ENCODE measurements at places on chromosomes 4 and X. TPM values are rescaled to one million over a fixed set of nuclear protein-coding genes. Genes with fewer than 3 reads are reported as not detected.

SMIM31 gene
- total RNA-seq, result not detected

CFAP99 gene
- not detected for total RNA-seq

DNA sequence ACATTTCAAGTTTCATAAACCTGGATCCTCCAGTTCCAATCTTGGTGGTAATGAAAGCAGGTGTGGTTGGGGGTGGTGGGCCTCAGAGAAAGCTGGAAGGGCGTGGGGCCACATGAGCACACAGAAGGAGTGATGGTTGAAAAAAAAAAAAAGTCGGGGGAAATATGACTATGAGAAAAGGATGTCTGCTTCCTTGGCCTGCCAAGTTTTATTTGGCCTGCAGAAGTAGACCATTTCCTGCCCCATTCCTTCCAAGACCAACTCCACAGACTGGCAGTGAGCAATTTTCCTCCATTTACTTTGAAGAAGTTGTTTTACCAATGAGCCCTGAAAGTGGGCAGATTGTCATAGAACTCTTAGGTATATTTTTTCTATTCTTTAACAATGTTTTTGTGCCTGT lies 43.3 kb downstream of the LNX1 start:
- no peak for DNase-seq
- no peak overlapping the region for H3K27ac ChIP-seq
- H3K36me3 ChIP-seq, result no peaks in the 10 kb centered on the region
- H3K4me3 ChIP-seq, result no peak overlapping the region
- no peaks in the 10 kb centered on the region for H3K27me3 ChIP-seq

DNA sequence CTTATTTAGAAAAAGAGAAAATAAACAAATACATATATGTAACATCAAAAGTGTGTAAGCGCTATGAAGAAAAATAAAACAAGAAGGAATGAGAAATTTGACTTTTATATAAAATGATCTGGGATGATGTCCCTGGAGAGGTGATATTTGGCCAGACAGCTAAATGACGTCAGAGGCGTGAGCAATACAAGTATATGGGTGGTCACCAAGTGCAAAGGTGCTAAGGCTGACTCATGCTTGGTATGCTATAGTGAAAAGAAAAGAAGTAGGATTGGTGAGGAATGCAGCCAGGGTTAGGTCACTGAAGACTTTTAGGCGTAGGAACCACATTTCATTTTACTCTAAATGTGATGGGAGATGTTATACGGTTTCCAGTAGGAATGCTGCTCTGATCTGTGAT lies 1049.1 kb upstream of the TENM3 start:
- H3K4me3 ChIP-seq, result no peak overlapping the region
- DNase-seq, result peak; percentile 1
- H3K27me3 ChIP-seq, result no peaks in the 10 kb centered on the region
- no peak overlapping the region for H3K27ac ChIP-seq
- H3K4me1 ChIP-seq, result no peaks in the 10 kb centered on the region
- H3K36me3 ChIP-seq, result no peaks in the 10 kb centered on the region

DNA sequence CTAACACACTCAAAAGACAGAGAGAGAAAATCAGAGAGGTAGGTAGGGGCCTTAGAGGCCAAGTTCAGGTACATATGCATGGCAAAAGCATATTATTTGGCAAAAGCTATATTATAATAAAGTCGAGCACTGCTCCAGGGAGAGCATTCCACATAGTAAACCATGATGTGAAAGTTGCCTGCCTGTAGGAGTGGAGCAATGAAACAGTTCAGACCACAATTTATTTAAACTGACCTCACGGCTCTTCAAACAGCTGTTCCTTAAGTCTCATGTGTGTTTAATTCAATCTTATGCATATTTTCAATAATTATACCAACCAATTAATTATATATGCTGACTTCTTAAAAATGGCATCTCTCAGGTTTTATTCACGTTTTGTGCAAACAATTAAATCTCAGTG lies 3.3 kb downstream of the RFC1 start:
- H3K4me3 ChIP-seq, result no peak overlapping the region
- H3K4me1 ChIP-seq, result peaks cover 3% of the 10 kb centered on the region
- no peaks in the 10 kb centered on the region for H3K36me3 ChIP-seq

DNA sequence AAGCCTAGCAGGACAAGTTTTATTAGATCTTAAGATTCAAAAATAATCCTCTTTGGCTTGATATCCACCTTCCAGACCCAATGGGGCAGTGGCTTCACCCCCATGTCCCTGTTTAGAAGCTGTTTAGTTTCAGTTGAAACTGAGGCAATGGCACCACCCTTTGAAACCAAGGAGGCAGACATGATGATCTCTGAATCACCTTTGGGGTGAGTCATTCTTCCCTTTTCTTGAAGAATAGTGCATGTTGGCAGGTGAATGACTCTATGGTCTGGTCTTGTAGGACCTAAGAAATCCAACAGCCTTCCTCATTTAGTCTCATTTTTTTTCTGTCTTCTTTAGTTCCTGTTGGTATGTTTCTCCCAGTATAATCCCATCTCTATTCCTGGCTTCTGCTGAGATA lies 29.5 kb upstream of the BMP15 start:
- H3K36me3 ChIP-seq, result no peaks in the 10 kb centered on the region
- no peaks in the 10 kb centered on the region for H3K4me1 ChIP-seq
- DNase-seq, result no peak
- no peak overlapping the region for H3K27ac ChIP-seq

- H3K4me3 ChIP-seq, result no peak overlapping the region
- no peak overlapping the region for H3K27ac ChIP-seq
- DNase-seq, result no peak
- no peaks in the 10 kb centered on the region for H3K27me3 ChIP-seq
- no peaks in the 10 kb centered on the region for H3K4me1 ChIP-seq
- no peaks in the 10 kb centered on the region for H3K36me3 ChIP-seq
These were observed 274.3 kb upstream of the TACR3 start for GRCh38 chr4:103994059-103994458.

DNA sequence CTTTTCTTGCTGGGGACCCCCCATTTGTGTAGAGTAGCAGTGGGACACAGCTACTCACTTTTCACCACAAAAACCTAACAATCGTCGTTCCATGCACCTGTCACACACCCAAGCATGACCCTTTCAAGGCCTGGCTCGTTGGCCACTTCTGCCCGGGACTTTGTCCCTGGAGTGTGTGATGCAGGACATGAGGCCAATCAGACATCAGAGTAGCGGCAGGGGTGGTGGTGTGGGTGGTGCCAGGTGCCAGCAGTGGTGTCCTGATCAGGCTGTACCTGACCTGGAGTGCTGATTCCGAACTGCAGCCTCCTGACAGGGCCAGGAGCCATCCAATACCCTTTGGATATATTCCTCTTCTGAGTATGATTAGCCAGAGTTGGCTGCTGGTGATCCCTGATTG lies 23.1 kb upstream of the PROM1 start:
- H3K4me1 ChIP-seq, result no peaks in the 10 kb centered on the region
- H3K36me3 ChIP-seq, result no peaks in the 10 kb centered on the region
- peaks cover 13% of the 10 kb centered on the region for H3K27me3 ChIP-seq
- H3K4me3 ChIP-seq, result no peak overlapping the region
- no peak overlapping the region for H3K27ac ChIP-seq

DNA sequence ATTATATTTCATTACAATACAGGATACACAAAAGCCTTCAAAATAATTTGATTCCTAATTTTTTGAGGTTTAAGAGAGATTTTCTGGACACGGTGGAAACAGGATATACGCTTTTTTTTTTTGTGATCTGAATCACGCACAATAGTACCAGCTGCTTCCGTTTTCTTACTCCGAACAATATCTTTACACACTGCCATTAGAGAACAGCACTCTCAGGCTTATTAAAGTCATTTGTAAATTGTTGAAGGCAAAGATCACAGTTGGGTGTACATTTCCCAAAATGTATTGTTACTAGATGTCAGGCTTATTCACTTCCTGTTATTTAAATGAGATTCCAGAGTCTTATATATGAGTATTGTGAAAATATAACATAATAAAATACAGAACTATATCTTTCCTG lies 71.5 kb downstream of the TMEM47 start:
- no peaks in the 10 kb centered on the region for H3K36me3 ChIP-seq
- no peaks in the 10 kb centered on the region for H3K27me3 ChIP-seq
- no peak overlapping the region for H3K27ac ChIP-seq
- no peaks in the 10 kb centered on the region for H3K4me1 ChIP-seq
- DNase-seq, result no peak

GRCh38 chr4:154014407-154015321 lies 225.8 kb upstream of the SFRP2 start:
- no peak overlapping the region for H3K27ac ChIP-seq
- no peaks in the 10 kb centered on the region for H3K27me3 ChIP-seq
- H3K4me1 ChIP-seq, result no peaks in the 10 kb centered on the region
- no peak for DNase-seq

DNA sequence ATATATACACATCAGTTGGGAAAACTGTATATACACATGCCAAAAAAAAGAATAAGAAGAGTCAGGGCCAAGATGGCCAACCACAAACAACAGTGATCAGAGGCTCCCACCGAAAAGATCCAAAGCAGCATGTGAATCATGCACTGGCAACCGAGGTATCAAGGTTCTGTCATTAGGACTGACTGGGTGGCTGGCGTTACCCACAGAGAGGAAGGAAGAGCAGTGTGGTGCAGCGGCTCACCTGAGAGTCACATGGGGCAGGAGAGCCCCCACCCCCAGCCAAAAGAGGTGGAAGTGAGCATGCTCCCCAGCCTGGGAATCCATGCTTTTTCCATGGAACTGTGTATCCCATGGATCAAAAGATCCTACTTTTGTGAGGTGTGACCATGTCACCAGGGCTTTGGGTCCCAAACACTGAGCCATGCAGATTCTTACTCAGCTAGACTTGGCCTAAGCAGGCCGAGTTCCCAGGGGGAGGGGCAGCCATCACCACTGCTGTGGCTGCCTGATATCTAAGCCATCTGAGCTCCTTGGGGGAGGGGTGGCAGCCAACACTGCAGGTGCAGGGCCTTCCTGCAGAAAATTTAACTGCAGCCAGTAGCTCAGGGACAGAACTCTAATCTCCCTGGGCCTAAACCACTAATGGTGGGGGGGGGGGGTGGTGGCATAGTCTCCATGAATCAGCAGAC lies 52.8 kb downstream of the P2RY10 start:
- no peak overlapping the region for H3K27ac ChIP-seq
- no peaks in the 10 kb centered on the region for H3K36me3 ChIP-seq
- H3K27me3 ChIP-seq, result no peaks in the 10 kb centered on the region
- no peak overlapping the region for H3K4me3 ChIP-seq

DNA sequence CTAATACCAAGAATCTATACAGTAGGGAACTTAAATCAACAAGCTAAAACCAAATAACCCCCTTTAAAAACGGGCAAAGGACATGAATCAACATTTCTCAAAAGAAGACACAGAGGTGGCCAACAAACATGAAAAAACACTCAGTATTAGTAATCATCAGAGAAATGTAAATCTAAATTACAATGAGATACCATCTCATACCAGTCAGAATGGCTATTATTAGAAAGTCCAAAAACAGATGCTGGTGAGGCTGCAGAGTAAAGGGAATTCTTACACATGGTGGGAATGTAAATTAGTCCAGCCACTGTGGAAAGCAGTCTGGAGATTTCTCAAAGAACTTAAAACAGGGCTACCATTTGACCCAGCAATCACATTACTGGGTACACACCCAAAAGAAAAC lies 167.8 kb downstream of the PACRGL start:
- H3K36me3 ChIP-seq, result no peaks in the 10 kb centered on the region
- no peak overlapping the region for H3K27ac ChIP-seq
- H3K4me1 ChIP-seq, result no peaks in the 10 kb centered on the region
- no peak for DNase-seq
- no peak overlapping the region for H3K4me3 ChIP-seq

DNA sequence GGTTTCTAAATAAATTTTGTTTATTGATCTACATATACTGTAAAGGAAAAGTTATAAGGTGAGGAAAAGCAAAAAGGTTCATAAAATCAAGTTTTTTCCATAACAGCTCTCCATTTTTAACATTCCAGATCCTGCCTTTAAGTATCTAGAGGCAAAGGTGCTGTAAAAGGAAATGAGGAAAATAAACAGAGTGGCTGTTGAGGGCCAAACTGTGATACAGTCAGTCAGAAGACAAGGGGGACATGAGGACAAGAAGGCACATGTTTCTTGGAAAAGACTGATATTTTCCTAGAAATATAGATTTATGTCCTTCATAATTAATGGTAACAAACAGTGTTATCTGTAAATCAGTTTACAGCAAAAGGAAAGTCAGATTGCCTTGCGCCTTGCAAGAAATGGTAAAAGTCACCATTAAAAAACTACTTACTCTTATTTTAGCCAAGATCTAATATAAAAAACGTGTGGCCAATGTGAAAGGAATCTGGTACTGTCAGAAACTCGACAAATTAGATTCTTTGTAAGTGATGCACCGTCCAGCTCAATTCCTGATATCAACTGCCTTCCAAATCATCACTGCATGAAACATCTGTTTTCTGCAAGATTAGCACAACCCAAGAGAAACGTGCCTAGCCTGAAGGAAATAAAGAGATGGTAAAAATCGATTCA lies 34.0 kb upstream of the VEGFD start:
- no peaks in the 10 kb centered on the region for H3K36me3 ChIP-seq
- H3K4me3 ChIP-seq, result no peak overlapping the region

DNA sequence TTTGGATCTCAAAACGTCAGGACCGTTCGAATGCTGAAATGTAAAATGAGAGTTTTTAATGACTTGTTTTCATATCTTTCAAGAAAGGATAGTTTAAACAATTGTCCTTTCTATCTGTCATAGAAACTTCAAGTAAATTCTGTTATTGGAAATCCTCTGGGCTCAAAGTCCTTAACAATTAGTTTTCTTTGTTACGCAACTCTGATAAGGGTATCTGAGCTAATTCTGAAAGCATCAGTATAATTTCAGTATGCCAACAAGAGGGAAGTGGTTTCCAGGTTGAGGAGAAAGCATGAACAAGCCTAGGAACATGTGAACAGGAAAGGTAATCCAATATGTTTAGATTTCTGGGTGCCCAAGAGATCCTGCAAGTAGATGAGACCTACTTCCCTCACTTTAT lies 22.0 kb downstream of the ADH7 start:
- H3K4me3 ChIP-seq, result no peak overlapping the region
- no peaks in the 10 kb centered on the region for H3K27me3 ChIP-seq
- no peak overlapping the region for H3K27ac ChIP-seq
- no peak for DNase-seq

- DNase-seq, result peak; percentile 18
- peak overlapping the region; percentile 76 for H3K4me3 ChIP-seq
- H3K27me3 ChIP-seq, result no peaks in the 10 kb centered on the region
- peak overlapping the region; percentile 24 for H3K27ac ChIP-seq
These were observed 960 bp downstream of the TRPC3 start for GRCh38 chr4:121950680-121951520.

DNA sequence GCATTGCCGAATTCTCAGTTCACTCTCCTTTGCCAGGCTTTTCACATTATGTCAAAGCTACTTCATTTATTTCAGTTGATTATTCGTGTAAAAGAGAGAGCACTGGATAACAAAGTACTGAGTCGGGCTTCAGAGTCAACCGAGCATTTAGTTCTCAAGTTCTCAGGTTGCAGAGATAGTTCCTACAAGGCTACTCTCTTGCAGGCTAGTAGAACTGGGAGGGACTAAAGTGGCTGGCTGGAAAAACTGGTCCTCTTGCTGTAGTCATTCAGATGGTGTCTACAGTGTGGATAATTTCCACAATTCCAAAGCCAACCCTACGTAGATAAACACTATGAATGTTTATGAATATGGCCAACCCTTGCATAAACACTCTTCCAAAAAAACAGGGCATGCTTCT lies 4.6 kb upstream of the CCNG2 start:
- H3K27me3 ChIP-seq, result peaks cover 8% of the 10 kb centered on the region
- DNase-seq, result peak; percentile 69
- H3K36me3 ChIP-seq, result no peaks in the 10 kb centered on the region

- DNase-seq, result peak; percentile 74
- H3K27me3 ChIP-seq, result no peaks in the 10 kb centered on the region
- H3K36me3 ChIP-seq, result no peaks in the 10 kb centered on the region
- peaks cover 4% of the 10 kb centered on the region for H3K4me1 ChIP-seq
- H3K4me3 ChIP-seq, result no peak overlapping the region
These were observed 364.8 kb downstream of the PDGFC start for GRCh38 chr4:156606554-156607477.

GRCh38 chrX:22365460-22365859 lies 92.7 kb downstream of the CBLL2 start:
- H3K4me1 ChIP-seq, result peaks cover 2% of the 10 kb centered on the region
- H3K27ac ChIP-seq, result no peak overlapping the region
